ENCODE measurements at places on chromosomes 13 and 19.

GRCh38 chr13:19836472-19836871 is 27.0 kb downstream of the ZMYM5 start:
- DNase-seq: no peak
- H3K4me3 ChIP-seq: no peak overlapping the region
- H3K36me3 ChIP-seq: peaks cover 8% of the 10 kb centered on the region
- no peak overlapping the region for H3K27ac ChIP-seq
- H3K4me1 ChIP-seq: no peaks in the 10 kb centered on the region

DNA sequence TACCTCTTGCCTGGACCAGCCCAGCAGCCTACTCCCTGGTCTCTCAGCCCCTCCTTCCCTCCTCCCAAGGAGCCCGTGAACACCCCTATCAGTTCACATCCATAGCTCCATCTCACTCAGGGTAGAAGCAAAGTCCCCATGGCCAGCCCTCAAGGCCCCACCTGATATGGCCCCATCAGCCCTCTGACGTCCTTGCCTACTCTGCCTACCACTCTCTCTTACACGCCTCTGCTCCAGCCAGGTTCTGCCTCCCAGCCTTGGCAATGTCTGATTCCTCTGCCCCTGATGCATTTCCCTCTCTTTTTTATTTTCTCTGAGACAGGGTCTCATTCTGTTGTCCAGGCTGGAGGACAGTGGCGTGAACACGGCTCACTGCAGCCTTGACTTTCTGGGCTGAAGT is 7.9 kb upstream of the SERTAD3 start:
- DNase-seq: no peak
- no peak overlapping the region for H3K27ac ChIP-seq
- H3K4me1 ChIP-seq: no peaks in the 10 kb centered on the region
- no peaks in the 10 kb centered on the region for H3K27me3 ChIP-seq
- H3K36me3 ChIP-seq: 0 out of 2 replicates have a peak, but pooled peaks cover 3% of the 10 kb centered on the region
- H3K4me3 ChIP-seq: no peak overlapping the region

GRCh38 chr19:15498910-15499309 is 9.4 kb upstream of the CYP4F22 start:
- H3K27ac ChIP-seq: no peak overlapping the region
- no peak overlapping the region for H3K4me3 ChIP-seq
- H3K27me3 ChIP-seq: peaks cover 17% of the 10 kb centered on the region
- no peak for DNase-seq

DNA sequence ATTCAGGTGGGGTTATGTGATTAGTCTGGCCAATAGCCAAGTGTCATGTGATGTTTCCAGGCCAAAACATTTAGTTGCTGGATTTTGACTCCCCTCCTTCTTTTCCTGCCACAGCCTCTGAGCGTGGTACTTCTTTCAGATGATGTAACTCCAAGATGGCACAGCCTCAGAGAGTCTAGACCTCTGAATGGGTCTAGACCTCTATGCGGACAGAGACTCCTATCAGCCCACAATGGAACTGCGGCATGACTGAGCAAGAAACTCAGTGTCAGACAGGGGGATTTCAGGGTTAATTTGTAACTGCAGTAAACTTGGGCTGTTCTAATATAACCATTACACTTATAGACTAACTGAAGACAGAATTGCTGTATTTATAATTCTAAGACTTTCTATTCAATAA is 42.6 kb upstream of the ZDHHC20 start:
- no peaks in the 10 kb centered on the region for H3K27me3 ChIP-seq
- no peak overlapping the region for H3K4me3 ChIP-seq
- DNase-seq: no peak
- no peaks in the 10 kb centered on the region for H3K4me1 ChIP-seq

GRCh38 chr13:51874651-51875050 is 12.9 kb downstream of the CCDC70 start:
- no peak for DNase-seq
- no peak overlapping the region for H3K27ac ChIP-seq
- H3K27me3 ChIP-seq: no peaks in the 10 kb centered on the region

GRCh38 chr13:35630551-35631275 is 154.2 kb upstream of the MAB21L1 start:
- H3K4me3 ChIP-seq: no peak overlapping the region
- H3K27me3 ChIP-seq: no peaks in the 10 kb centered on the region
- no peak overlapping the region for H3K27ac ChIP-seq
- H3K36me3 ChIP-seq: no peaks in the 10 kb centered on the region
- DNase-seq: no peak
- no peaks in the 10 kb centered on the region for H3K4me1 ChIP-seq

DNA sequence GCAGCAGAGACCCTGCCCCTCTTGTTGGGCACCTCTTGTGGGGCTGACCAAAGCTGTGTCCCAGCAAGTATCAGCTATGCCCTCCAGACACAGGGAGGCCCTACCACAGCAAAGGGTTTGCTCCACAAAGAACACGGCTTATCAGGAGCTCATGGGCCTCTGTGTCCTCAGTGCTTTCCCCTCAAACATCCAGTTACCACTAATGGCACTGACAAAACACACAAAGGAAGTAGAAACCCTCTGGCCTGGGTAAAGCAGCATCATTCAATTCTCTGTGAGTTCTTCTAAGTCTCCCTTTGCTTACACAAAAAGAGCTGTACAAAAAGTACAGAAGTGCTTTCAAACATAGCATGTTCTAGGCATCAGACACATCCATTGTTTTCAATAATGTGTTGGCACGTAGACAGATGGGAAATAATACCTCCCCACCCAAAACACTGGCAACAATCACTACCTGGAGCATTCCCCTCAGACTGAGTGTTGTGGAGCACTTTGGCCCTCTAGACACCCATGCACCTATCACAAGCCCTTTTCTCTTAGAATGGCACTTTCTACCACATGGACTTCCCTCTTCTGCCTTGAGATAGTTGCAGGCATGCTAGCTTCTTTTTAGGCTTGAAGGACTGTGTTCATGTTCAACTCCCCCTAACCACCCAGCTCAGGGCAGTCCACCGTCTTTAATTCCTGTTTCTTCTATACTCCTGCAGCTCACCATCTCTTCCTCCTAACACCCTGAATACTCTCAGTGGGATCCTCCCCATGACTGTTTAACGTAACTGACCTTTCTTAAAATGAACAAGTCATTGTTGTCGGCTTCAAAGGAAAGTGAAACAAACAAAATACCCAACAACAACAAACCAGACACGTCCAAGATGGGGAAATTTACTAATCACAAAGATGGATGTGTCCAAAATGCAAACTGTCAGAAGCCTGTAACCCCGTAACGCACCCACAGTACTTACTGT is 43.5 kb downstream of the ATP7B start:
- H3K4me1 ChIP-seq: no peaks in the 10 kb centered on the region
- no peak for DNase-seq
- H3K27ac ChIP-seq: no peak overlapping the region

DNA sequence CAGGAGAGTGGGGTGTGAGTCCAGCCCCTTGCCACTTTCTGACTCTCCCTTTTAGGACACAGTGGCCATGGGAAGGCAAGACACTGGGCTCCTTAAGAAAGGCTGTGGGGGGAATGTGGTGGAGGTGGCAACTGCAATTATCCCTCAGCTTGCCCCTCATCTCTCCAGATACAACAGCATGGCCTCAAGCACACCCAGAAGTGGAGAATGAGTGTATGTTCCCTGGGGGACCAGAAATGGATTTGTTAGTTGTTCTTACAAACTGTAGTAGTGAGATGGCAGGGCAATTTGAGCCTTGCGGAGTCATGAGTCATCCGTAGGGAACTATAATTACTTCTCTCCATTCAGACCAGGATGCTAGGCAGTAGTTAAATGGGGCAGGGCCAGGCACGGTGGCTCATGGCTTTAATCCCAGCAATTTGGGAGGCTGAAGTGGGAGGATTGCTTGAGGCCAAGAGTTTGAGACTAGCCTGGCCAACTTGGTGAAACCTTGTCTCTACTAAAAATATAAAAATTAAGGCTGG is 25.6 kb upstream of the CXCL17 start:
- peak; percentile 79 for DNase-seq
- H3K27ac ChIP-seq: no peak overlapping the region
- peaks cover 8% of the 10 kb centered on the region for H3K4me1 ChIP-seq
- H3K4me3 ChIP-seq: no peak overlapping the region
- no peaks in the 10 kb centered on the region for H3K27me3 ChIP-seq
- no peaks in the 10 kb centered on the region for H3K36me3 ChIP-seq

Data from SJSA1 (cell line).